IMR-90 (cell line): ENCODE measurements at places on chromosomes 6 and 20. TPM values are rescaled to one million over a fixed set of nuclear protein-coding genes. Genes with fewer than 3 reads are reported as not detected.

GRCh38 chr6:21284166-21284565 is 309.4 kb upstream of the SOX4 start:
- no peaks in the 10 kb centered on the region for H3K36me3 ChIP-seq

The BAG2 gene
- total RNA-seq = 10.0 and 19.2 TPM in 2 replicates

The GTF3C6 gene
- total RNA-seq = 10.4 and 42.5 TPM in 2 replicates

GRCh38 chr20:64140956-64141355 is 23.3 kb upstream of the MYT1 start:
- H3K4me3 ChIP-seq = no peak overlapping the region
- no peaks in the 10 kb centered on the region for H3K36me3 ChIP-seq
- H3K27me3 ChIP-seq = peaks cover 21% of the 10 kb centered on the region
- no peaks in the 10 kb centered on the region for H3K4me1 ChIP-seq

- H3K27ac ChIP-seq = no peak overlapping the region
- DNase-seq = no peak
- no peaks in the 10 kb centered on the region for H3K36me3 ChIP-seq
- no peak overlapping the region for H3K4me3 ChIP-seq
- no peaks in the 10 kb centered on the region for H3K4me1 ChIP-seq
- no peaks in the 10 kb centered on the region for H3K27me3 ChIP-seq
Measured at GRCh38 chr6:86558318-86558717, 379.0 kb upstream of the HTR1E start.

DNA sequence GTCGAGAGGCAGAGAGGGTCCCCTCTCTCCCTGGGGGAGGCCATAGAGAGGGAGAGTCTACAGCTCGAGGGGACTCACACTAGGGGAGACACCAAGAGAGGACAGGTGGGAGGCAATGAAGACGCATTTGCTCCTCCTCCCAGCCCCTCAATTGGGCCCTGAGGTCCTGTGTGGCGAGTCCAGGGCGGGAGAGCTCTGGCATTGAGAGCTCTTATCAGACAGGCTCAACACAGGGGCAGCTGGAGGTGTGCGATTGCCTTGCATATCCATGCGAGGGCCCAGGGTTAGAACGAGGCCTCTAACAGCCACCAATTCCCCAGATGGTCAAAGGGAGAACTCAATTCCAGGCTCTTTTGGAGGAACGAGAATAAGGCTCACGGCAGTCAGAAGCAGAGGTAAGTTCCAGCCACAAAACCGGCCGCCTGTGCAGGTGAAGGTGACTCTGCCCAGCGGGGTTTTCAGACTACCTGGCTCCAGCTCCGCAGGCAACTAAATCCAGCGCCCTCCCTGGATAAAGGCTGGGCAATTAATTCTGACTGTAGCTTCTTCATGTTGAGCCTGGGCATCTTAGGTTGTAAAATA is 94.0 kb upstream of the MPC1 start:
- H3K27me3 ChIP-seq = no peaks in the 10 kb centered on the region
- no peaks in the 10 kb centered on the region for H3K4me1 ChIP-seq
- DNase-seq = no peak
- H3K4me3 ChIP-seq = no peak overlapping the region
- peaks cover 34% of the 10 kb centered on the region for H3K36me3 ChIP-seq
- no peak overlapping the region for H3K27ac ChIP-seq

DNA sequence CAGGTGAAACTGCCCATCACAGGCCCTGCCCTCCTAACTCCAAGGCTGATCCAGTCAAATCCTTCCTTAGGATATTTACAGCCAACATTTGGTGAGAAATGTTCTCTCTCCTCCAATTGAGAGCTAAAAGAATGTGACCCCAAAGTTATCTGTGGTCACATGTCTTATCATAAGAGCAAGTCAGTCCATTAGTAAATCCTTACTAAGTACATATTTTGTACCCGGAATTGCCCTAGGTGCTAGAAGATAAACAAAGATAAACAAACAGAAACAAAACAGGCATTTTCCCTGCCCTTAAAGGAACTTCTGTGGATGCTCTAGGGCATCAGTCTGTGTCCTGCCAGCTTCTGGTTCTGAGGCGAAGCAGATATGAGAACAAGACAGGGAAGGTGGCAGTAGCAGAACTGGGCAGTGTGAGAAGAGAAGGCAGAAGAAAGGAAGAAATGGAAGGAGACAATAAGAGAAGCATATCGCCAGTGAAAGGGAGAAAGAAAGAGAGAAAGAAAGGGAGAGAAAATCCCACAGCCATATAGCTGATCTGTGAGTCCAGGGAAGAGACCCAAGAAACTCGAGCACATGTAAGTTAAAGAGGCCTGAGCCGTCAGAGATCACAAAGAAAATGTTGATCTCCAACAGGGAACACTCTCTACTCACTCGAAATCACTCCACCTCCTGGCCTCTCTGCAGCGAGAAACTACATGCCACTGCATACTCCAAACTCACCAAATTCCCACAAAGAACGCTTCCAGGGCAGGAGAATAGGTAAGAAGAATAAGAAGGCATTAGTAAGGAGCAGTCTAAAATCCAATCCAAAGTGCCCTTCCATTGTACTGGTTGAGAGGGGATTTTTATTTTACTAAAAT is 41.7 kb downstream of the CDK5RAP1 start:
- H3K27ac ChIP-seq = no peak overlapping the region
- no peak overlapping the region for H3K4me3 ChIP-seq
- peaks cover 37% of the 10 kb centered on the region for H3K36me3 ChIP-seq

The PTCRA gene
- total RNA-seq = not detected in 2 replicates

The MCCD1 gene
- not detected in 2 replicates for total RNA-seq

The CTAGE9 gene
- total RNA-seq = not detected in 2 replicates

GRCh38 chr6:147201885-147202515 is 2.2 kb upstream of the STXBP5 start:
- peak overlapping the region; percentile 13; the same call in 1 of the 2 replicates for H3K4me3 ChIP-seq
- H3K27ac ChIP-seq = 0 out of 2 replicates have a peak overlapping the region, but pooled peaks have one; percentile 14
- H3K27me3 ChIP-seq = no peaks in the 10 kb centered on the region
- H3K36me3 ChIP-seq = no peaks in the 10 kb centered on the region
- DNase-seq = peak; percentile 21
- no peaks in the 10 kb centered on the region for H3K4me1 ChIP-seq

The SMLR1 gene
- not detected in 2 replicates for total RNA-seq

GRCh38 chr20:25491446-25492038 is 84.1 kb downstream of the GINS1 start:
- H3K4me3 ChIP-seq = no peak overlapping the region
- H3K27ac ChIP-seq = no peak overlapping the region
- DNase-seq = no peak
- no peaks in the 10 kb centered on the region for H3K27me3 ChIP-seq

The PERP gene
- 7.7 and 11.7 TPM in 2 replicates for total RNA-seq

GRCh38 chr6:110378552-110378951 is 20.4 kb upstream of the METTL24 start:
- no peak for DNase-seq
- H3K27ac ChIP-seq = no peak overlapping the region
- H3K36me3 ChIP-seq = no peaks in the 10 kb centered on the region
